ENCODE measurements at places on chromosomes 2 and 18.

DNA sequence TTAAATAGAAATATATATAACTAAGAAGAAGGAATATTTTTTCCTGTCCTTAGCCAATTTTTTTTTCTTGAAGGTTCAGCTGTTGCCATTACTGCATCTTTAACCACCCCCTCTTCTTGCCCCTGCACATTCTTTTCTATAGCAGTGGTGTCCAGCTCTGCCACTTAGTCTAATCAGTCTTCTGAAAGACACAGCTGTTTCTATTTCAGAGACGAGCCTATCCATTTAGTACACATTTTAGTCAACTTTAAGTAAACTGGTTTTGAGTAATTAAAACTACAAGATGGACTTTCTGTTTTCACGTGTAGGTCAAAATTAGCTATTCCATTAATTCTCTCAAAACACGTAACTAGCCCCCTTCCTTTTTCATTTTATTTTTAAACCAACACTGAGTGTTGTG lies 21.0 kb downstream of the SPOPL start:
- no peak for DNase-seq

- DNase-seq, result no peak
Observed at GRCh38 chr2:128420131-128420530, 101.5 kb upstream of the HS6ST1 start.

- DNase-seq, result no peak
Observed at GRCh38 chr2:76870011-76870410, 652.2 kb downstream of the LRRTM4 start.

DNA sequence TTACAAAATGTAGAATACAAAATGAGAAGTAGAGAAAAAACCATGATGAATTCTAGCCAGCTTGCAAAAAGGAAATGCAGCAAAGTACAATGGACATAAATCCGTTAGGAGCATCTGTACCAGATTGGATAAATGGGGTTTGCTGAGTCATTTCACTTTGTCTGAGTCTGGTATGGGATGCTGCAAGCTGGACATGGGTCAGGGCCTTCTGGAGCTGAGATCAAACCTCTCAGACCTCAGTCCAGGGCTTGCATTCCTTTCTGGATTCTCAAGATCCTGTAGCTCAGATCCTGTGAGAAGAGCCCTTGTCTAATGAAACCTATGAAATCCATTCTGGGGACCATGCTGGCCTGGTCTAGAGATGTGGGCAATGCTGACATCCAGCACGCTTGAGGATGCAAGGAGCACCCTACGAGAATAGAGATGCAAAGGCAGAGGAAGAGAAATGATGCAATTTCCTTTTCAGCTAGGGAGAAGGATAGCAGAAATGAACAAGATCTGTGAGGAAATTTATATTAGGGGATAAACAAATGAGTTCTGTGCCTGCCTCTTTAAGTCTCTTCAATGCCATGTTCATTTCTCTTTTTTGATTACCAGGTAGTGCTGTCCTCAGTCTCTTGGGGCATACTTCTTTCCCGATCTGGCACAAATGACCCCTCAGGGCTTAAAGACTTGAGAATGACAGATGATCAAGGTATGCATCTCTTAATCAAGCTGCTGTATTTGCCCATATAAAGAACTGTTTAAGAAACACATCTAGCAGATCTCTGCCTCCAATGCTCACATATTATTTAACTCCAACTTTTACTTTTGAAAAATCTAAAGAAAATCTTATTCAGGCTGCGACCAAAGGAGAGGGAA lies 230.4 kb downstream of the MEIS1 start:
- DNase-seq, result no peak

- no peak for DNase-seq
Observed at GRCh38 chr2:234669621-234670020, 172.7 kb upstream of the ARL4C start.

GRCh38 chr2:80687524-80687923 lies 383.0 kb upstream of the LRRTM1 start:
- DNase-seq, result no peak

DNA sequence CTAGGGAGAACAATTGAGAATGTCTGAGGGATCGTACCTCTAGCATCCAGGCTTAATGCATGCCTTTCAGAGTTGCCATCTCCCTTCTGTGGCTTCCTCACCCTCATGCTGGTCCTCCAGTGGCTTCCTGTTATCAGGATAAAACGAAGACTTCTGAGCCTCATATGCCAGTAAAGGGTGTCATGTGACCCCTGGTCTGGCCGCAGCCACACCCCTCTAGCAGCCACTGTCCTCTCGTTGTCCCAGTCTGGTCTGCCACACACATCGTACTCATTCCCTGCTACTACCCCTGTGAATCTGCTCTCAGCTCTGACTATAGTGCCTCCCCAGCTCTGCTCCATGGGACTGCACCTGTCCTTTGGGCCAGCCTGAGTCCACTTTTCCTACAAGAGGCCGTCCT lies 62.6 kb upstream of the TMEM177 start:
- DNase-seq, result no peak

Measured in cardiac septum (tissue), 1 donor.